ENCODE measurements at places on chromosomes 12 and 14. TPM values are rescaled to one million over a fixed set of nuclear protein-coding genes. Genes with fewer than 3 reads are reported as not detected.

DNA sequence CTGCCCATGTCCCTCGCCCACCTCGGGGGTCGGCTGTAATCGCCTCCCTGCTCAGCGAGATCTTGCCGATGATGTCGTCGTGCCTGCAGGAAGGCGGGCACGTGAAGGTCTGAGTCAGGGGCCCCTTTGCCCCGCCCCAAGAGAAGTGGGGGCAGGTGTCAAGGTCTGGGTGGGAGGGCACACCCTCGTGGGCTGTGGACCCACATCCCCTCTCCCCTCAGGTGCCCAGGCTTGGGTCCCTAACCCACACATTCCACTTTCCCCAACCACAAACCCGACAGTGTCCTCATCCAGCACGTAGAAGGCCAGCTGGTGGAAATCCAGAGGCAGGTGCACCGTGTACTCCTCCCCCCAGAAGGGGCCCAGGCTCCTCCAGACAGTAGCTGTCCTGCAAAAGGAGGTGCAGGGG, 7.8 kb downstream of the RASAL1 start:
- no peak overlapping the region for H3K4me3 ChIP-seq
- H3K27me3 ChIP-seq = peaks cover 2% of the 10 kb centered on the region
- H3K27ac ChIP-seq = no peak overlapping the region
- H3K36me3 ChIP-seq = no peaks in the 10 kb centered on the region
- H3K4me1 ChIP-seq = no peaks in the 10 kb centered on the region

DNA sequence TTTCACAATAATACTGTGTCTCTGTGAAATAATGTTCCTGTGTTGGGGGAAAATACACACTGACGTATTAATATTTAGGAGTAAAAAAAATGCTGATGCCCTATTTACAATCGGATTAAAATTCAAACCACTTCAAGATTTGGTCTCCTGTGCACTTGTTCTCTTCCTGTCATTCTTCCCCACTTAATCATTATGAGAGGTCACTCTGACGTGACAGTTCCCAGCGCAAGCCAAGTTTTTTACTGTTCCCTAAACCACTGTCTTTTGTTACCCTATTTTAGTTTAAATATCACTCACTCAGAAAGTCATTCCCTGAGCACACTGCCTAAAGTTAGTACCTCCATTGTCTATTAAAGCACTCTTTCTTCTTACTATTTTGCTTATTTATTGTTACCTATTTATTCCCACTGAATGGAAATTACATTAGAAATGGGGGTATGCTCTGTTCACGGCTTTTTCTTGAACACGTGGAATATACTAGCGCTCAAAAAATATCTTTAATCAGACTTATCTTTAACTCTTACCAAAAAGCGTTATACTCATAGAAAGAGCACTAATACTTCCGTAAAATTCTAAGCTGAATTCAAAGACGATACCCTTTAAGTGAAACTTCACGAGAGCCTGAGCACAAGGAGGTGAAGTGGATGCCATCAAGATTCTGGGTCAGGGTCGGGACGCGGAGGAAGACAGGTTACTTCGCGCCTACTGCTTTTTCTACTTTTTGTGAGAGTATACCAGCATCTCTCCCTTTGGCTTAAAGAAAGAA, 670 bp upstream of the PSMA3 start:
- no peak for DNase-seq
- no peaks in the 10 kb centered on the region for H3K36me3 ChIP-seq
- H3K4me3 ChIP-seq = peak overlapping the region; percentile 84
- H3K27me3 ChIP-seq = no peaks in the 10 kb centered on the region
- peaks cover 3% of the 10 kb centered on the region for H3K4me1 ChIP-seq
- no peak overlapping the region for H3K27ac ChIP-seq

GRCh38 chr14:43934102-43934501, 573.0 kb downstream of the FSCB start:
- H3K4me1 ChIP-seq = no peaks in the 10 kb centered on the region
- no peak overlapping the region for H3K4me3 ChIP-seq
- DNase-seq = no peak
- H3K27me3 ChIP-seq = no peaks in the 10 kb centered on the region
- no peak overlapping the region for H3K27ac ChIP-seq

DNA sequence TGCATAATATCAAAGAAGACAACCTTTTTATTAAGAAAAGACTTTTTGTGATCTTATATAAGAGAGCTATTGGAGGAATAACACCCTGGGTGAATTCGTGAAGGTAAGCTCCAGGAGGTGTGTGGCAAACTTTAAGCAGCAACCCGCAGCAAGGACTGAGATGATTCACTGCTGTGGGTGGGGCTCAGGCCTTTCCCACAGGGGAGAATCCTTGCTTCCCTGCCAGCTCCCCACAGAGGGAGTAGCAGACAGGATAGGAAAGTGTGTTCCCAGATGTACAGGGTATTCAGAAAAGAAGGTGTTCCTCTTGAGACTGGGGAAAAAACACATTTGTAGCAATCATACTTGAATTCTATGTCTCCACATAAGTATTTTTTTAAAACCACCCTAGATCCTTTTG, 9.2 kb downstream of the NDUFA12 start:
- no peak for DNase-seq
- H3K36me3 ChIP-seq = peaks cover 2% of the 10 kb centered on the region
- H3K27me3 ChIP-seq = no peaks in the 10 kb centered on the region

DNA sequence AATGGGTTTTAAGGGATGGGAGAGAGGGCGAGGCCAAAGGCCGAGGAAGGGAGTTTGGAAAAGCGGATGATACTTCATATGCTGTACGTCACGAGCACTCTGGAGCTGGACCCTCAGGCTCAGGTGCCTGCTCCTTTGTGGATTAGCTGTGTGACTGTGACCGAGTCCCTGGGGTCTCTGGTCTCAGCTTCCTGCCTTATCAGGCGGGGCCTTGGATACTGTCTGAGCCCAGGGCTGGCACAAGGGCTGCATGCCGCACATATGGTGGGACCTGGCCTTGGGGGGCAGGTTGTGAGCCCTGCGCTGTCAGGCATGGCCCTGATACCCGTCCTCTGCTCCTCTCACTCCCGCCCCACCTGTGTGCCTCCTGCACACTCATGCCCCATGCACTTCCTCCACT, 95.3 kb downstream of the ADGRD1 start:
- no peak overlapping the region for H3K4me3 ChIP-seq
- no peaks in the 10 kb centered on the region for H3K4me1 ChIP-seq
- H3K27ac ChIP-seq = no peak overlapping the region

GRCh38 chr12:93087840-93088610, 158.9 kb upstream of the EEA1 start:
- no peaks in the 10 kb centered on the region for H3K36me3 ChIP-seq
- no peaks in the 10 kb centered on the region for H3K4me1 ChIP-seq
- no peak for DNase-seq
- no peaks in the 10 kb centered on the region for H3K27me3 ChIP-seq

Gene PIANP
- polyA plus RNA-seq = 6.3 TPM

All from H1 (cell line).